ENCODE measurements at places on chromosomes 7 and 10.

DNA sequence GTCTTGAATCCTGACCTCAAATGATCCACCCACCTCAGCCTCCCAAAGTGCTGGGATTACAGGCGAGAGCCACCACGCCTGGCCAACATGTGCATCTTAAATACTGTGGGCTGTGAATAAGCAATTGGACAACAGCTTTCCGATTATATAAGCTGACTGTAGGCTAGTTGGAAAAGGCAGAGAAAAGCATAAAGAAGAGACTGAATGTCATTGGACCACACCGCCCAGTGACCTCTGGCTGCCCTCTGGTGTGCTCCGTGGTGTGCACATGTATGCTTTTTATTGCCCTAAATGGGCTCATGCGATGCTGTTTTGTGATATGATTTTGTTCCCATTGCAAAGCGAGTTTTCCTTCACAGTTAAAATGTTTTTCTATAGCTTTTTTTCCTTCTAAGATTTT lies 15.4 kb upstream of the CSGALNACT2 start:
- no peak overlapping the region for H3K27ac ChIP-seq
- H3K4me3 ChIP-seq, result no peak overlapping the region
- H3K36me3 ChIP-seq, result no peaks in the 10 kb centered on the region
- H3K4me1 ChIP-seq, result peaks cover 50% of the 10 kb centered on the region
- no peak for DNase-seq
- no peaks in the 10 kb centered on the region for H3K27me3 ChIP-seq

- no peaks in the 10 kb centered on the region for H3K4me1 ChIP-seq
- DNase-seq, result no peak
- H3K36me3 ChIP-seq, result no peaks in the 10 kb centered on the region
- H3K27ac ChIP-seq, result no peak overlapping the region
These were observed 135.1 kb upstream of the GAD2 start for GRCh38 chr10:26081459-26081858.

- H3K4me3 ChIP-seq, result no peak overlapping the region
- H3K4me1 ChIP-seq, result no peaks in the 10 kb centered on the region
- peaks cover 6% of the 10 kb centered on the region for H3K36me3 ChIP-seq
- DNase-seq, result no peak
These were observed 50.0 kb downstream of the TRUB1 start for GRCh38 chr10:114987995-114988394.

- no peaks in the 10 kb centered on the region for H3K36me3 ChIP-seq
- no peaks in the 10 kb centered on the region for H3K4me1 ChIP-seq
- no peak overlapping the region for H3K27ac ChIP-seq
- no peaks in the 10 kb centered on the region for H3K27me3 ChIP-seq
These were observed 81.3 kb downstream of the GRID1 start for GRCh38 chr10:86285136-86285790.

GRCh38 chr10:47457826-47458225 lies 26.1 kb downstream of the ANXA8 start:
- no peak for DNase-seq
- H3K4me1 ChIP-seq, result no peaks in the 10 kb centered on the region
- H3K27ac ChIP-seq, result no peak overlapping the region
- no peaks in the 10 kb centered on the region for H3K36me3 ChIP-seq
- H3K27me3 ChIP-seq, result no peaks in the 10 kb centered on the region

DNA sequence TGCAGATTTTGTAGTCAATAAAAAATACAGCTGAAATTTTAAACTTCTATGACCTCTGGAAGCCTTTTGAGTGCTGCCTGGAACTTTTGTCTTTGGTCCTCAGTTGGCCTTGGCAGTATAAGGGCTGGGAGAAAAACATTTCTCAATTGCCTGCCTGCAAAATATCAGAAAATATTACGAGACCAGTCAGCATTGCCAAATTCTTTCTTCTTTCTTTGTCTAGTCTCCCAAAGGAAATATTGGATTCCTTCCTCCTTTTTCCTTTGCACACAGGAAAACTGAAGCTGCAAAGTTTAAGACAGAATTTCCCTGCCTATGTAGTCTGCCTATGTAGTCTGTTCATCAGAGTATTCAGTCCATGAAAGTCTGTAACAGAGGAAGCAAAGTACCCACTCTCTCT lies 95.9 kb downstream of the CHRM2 start:
- no peaks in the 10 kb centered on the region for H3K27me3 ChIP-seq
- DNase-seq, result no peak
- H3K4me1 ChIP-seq, result no peaks in the 10 kb centered on the region
- H3K27ac ChIP-seq, result no peak overlapping the region

GRCh38 chr10:102269017-102269416 lies 23.7 kb downstream of the GBF1 start:
- H3K4me3 ChIP-seq, result no peak overlapping the region
- no peak for DNase-seq
- H3K27me3 ChIP-seq, result no peaks in the 10 kb centered on the region
- H3K27ac ChIP-seq, result no peak overlapping the region
- H3K36me3 ChIP-seq, result no peaks in the 10 kb centered on the region
